ENCODE measurements at places on chromosomes 7 and 10.
A peak's percentile ranks its signal among the peaks of the same experiment; 100 is the strongest.

DNA sequence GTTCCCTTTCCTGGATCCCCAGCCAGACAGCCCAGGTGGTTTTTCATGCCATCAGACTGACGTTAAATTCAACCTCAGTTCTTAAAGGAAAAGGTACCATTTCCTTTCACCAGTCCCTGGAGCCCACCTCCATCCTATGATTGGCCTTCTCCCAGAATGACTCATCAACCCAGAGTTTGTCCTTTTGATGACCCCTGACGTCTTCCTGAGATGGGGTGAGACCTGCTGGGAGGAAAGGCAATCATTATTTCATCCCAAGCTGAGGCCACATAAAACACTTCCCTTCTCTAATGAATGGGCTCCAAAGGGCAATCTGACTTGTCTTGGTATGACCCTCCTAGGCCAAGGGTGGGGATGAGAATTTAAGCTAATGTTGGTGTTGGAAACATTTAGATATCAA is 750.7 kb downstream of the SUGCT start:
- H3K4me3 ChIP-seq, result no peak overlapping the region
- no peaks in the 10 kb centered on the region for H3K4me1 ChIP-seq
- no peaks in the 10 kb centered on the region for H3K36me3 ChIP-seq
- no peak for DNase-seq

DNA sequence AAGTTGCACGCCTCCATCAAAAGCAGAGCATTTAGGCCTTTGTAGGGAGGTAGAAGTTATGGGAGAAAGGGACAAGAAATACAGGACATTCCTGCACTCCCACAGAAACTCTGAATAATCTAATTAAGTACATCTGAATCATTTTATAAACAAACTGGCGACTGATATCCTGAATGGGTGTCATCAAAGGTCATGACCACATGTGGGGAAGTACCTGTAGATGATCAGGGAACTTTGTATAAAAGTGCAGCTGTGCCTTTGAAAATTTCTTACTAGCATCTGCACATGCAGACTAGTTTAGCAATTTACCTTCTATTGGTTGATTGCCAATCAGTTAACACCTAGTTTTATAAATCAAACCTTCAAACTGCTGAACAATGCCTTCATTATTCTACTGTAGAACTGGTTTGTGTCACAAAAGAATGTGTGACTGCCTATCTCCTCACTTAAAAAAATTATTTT is 17.1 kb downstream of the STEAP4 start:
- no peak for DNase-seq
- no peaks in the 10 kb centered on the region for H3K27me3 ChIP-seq
- H3K4me1 ChIP-seq, result peaks cover 2% of the 10 kb centered on the region
- H3K4me3 ChIP-seq, result no peak overlapping the region
- H3K36me3 ChIP-seq, result no peaks in the 10 kb centered on the region

DNA sequence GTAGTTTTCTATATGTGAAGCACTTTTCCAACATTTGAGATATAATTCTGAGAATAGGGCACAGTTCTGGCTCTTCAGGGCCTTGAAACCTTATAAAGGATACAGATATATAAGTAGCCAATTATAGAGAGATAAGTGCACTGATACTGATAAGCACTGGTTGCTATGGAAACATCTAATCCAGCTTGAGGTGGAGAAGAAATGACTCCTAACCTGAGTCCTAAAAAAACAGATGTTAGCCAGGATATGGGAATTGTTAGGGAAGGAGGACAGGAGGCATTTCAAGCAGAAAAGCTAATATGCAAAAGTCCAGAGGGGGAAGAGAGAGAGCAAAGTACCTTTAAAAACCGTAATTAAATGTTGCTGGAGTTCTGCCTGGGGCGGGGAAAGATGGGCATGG is 30.8 kb downstream of the STRIP2 start:
- no peak overlapping the region for H3K27ac ChIP-seq
- no peak for DNase-seq
- no peaks in the 10 kb centered on the region for H3K27me3 ChIP-seq

- peak; percentile 66 for DNase-seq
- no peaks in the 10 kb centered on the region for H3K36me3 ChIP-seq
- no peak overlapping the region for H3K27ac ChIP-seq
- H3K4me1 ChIP-seq, result peaks cover 48% of the 10 kb centered on the region
Measured at GRCh38 chr7:7913504-7913903, 55.1 kb upstream of the GLCCI1 start.

Data from SJCRH30 (cell line).